Activated CD8-positive, alpha-beta T cell treated with anti-CD3 and anti-CD28 coated beads for 36 hours (primary cell): ENCODE measurements at places on chromosomes 3 and 15. TPM values are rescaled to one million over a fixed set of nuclear protein-coding genes. Genes with fewer than 3 reads are reported as not detected.

Gene TBC1D5
- 47.8 TPM for total RNA-seq

Gene SLC12A1
- not detected for total RNA-seq

Gene ATP8B4
- total RNA-seq = 5.8 TPM

Gene SPINT1
- total RNA-seq = 6.3 TPM

Gene DPPA2
- not detected for total RNA-seq

Gene SNTN
- total RNA-seq = not detected

Gene GPR149
- total RNA-seq = not detected

DNA sequence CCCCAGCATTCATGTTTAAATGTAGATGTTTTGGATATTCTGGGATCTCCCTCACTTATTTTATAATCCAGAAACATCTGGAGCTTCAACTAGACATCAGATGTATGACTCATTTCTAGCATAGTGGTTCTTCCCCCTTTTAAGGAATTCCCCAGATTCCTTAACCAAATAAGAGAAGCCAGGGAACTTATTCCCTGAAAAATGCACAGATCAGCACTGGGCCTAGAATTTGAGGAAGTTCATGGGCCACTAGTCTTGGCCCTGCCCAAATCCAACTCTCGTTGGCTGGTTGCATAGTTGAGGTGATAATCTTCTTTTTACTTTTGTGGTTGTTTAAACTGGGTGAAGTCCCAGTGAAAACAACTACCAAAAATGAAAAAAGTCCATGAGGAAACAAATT is 20.4 kb downstream of the RARRES1 start:
- no peak for DNase-seq
- peaks cover 38% of the 10 kb centered on the region for H3K36me3 ChIP-seq
- H3K27ac ChIP-seq = no peak overlapping the region

GRCh38 chr3:131304890-131305289 is 76.7 kb upstream of the NUDT16 start:
- peaks cover 8% of the 10 kb centered on the region for H3K27me3 ChIP-seq
- H3K36me3 ChIP-seq = no peaks in the 10 kb centered on the region
- H3K4me1 ChIP-seq = no peaks in the 10 kb centered on the region
- H3K4me3 ChIP-seq = no peak overlapping the region
- DNase-seq = no peak

- no peak for DNase-seq
- H3K27me3 ChIP-seq = peaks cover 1% of the 10 kb centered on the region
- H3K27ac ChIP-seq = no peak overlapping the region
- no peak overlapping the region for H3K4me3 ChIP-seq
Observed at GRCh38 chr3:172103724-172104123, 64.3 kb downstream of the FNDC3B start.

DNA sequence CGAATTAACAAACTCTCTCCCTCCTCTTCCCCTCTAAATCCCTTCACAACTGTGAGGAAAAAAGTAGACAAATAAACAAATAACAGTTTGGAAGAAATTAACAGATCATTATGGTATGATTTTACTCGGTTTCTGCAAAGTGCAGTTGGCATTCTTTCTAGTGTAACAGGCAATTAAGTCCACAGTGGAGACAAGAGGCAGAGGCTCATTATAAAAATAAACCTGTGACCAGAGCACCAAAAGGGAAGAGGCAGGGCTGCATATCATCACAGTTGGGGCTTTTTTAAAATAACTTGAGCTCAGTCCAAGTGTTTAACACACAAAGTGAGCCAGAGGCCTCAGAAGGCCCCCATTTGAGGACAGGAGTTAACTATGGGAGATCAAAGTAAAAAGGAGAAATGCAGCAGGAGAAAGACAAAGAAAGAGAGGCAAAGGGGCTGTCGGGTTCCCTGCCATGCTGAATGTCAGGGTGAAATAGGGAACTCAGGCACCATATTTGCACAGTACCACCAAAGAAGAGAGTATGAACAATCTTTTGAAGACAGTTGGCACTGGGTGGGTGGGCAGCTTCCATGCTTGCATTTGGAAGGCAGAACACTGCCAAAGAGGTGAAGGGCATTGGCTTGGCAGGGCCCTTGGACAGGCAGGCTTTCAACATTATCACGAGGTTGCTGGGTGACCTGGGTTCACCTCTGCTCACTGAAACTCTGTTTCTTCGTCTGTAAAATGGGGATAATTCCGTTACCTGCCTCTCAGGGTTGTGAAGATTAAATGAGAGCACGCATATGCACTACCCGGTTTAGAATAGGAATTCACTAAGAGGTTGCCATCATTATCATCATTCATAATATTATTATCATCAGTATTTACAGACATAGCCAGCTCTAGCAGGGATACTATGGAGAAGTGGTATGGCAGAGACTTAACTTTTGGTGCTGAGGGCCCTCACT is 134.5 kb downstream of the MEX3B start:
- H3K4me3 ChIP-seq = no peak overlapping the region
- H3K27me3 ChIP-seq = no peaks in the 10 kb centered on the region
- no peak for DNase-seq
- no peaks in the 10 kb centered on the region for H3K36me3 ChIP-seq
- H3K27ac ChIP-seq = no peak overlapping the region

DNA sequence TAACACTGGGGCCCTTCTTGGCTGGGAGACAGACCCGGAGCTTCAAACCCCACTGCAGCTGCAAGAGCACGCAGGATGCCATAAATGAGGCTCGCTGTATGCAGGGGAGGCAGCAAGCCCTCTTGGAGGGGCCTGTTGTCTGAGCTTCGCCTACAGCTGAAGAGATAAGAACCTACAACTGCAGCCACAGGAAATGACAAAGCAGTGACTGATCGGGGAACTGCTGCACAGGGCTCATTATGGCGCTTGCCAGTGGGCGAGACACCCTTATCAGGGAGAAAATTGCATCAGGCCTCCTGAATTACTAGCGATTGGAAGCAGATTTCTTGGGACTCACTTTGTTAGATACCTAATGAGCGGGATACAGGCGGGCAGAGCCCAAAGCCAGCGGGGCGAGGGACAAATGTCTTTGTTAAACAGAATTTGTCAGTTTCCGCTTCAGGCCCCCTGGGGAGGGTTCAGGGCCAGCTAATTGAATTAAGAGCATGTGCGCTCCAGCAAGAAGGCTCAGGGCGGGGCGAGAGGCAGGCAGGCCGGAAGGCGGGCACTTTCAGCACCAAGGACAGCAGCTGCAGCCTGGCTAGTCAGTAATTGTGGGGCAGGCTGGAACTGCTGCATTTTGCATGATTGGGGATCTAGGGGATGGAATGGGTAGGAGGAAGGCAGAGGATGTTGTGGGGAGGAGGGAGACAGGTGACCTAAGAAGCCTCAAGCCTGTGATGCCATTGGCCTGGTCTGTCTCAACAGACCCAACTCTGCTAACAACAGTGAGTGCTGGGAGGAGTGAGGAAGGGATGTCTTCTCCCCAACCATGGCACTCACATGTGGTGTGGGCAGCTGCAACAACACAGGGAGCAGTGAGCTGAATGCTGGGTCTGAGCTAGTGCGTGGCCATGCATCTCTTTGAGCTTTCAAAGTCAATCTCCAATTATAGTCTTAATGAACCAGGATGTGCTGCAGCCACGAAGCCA is 55.3 kb downstream of the CCDC33 start:
- H3K4me1 ChIP-seq = peaks cover 13% of the 10 kb centered on the region
- peaks cover 21% of the 10 kb centered on the region for H3K27me3 ChIP-seq
- peak overlapping the region; percentile 84 for H3K27ac ChIP-seq
- no peaks in the 10 kb centered on the region for H3K36me3 ChIP-seq
- no peak overlapping the region for H3K4me3 ChIP-seq

- no peaks in the 10 kb centered on the region for H3K4me1 ChIP-seq
- H3K4me3 ChIP-seq = no peak overlapping the region
- H3K36me3 ChIP-seq = no peaks in the 10 kb centered on the region
- H3K27ac ChIP-seq = no peak overlapping the region
- H3K27me3 ChIP-seq = no peaks in the 10 kb centered on the region
- no peak for DNase-seq
Observed at GRCh38 chr3:89580859-89581258, 473.4 kb downstream of the EPHA3 start.

DNA sequence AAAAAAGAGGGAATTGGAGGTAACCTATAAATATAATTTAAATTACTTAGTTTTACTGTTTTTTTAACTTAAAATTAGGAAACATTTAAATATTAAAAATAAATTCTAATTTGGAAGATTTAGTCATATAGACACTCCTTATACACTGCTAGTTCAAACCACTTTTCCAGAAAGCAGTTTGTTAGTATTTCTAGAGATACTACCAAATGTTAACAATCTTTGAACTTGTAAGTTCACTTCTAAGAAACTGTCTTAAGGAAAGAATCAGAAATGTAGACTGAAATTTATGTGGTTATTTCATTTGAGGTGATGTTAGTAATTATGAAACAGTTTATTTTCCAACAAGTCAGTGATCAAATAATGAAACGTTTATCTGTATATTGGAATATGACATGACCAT is 22.7 kb downstream of the CTDSPL2 start:
- no peaks in the 10 kb centered on the region for H3K27me3 ChIP-seq
- no peak overlapping the region for H3K27ac ChIP-seq
- no peak for DNase-seq
- no peak overlapping the region for H3K4me3 ChIP-seq
- peaks cover 52% of the 10 kb centered on the region for H3K4me1 ChIP-seq

DNA sequence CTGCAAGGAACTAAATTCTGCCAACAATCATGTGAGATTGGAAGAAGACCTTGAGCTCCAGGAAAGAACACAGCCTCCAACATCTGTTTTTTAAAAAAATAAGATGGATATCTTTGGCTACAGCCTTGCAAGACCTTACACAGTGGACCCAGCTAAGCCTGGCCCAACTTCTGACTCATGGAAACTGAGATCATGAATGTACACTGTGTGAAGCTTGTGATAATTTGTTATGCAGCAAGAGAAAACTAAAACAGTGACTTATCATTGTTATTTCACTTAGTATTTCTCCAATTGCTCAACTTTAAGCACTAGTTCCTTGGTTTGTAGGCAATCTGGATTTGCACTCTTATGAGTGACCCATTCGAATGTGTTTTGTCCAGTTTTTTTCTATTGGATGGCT is 29.3 kb downstream of the SHQ1 start:
- H3K4me1 ChIP-seq = peaks cover 23% of the 10 kb centered on the region
- peak; percentile 29 for DNase-seq
- H3K36me3 ChIP-seq = peaks cover 24% of the 10 kb centered on the region
- H3K27me3 ChIP-seq = no peaks in the 10 kb centered on the region

DNA sequence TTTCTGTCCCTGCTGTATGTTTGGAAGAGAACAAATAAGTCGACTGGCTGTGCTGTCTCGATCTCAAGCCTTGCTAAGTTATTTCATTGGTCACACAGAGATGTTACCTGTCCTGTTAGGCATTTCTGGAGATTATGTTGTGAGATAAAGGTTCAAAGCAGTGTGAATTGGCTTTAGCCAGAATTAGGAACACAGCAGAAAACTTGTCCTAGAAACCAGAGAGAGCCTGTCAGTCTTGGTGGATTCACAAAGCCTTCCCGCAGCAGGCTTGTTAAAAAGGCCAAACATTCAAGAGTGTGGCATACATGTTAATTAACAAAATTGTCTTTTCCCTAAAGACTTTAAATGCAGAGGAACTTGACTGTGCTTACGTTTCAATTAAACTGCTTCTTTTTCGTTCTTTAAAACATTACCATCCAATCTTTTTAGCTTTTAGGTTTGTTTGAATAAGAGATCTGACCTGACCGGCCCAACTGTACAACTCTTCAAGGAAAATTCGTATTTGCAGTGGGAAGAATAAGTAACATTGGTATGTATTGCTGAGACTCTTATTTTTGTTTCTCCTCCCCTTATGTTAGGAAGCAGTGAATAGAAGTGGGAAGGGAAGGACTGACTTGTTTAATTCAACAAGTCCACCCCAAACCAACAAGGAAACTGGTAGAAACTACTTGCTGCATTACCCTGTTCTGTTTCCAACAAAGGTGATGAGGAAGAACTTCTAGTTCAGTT is 25.2 kb downstream of the ABHD2 start:
- H3K4me3 ChIP-seq = no peak overlapping the region
- H3K27ac ChIP-seq = no peak overlapping the region
- peaks cover 17% of the 10 kb centered on the region for H3K4me1 ChIP-seq

DNA sequence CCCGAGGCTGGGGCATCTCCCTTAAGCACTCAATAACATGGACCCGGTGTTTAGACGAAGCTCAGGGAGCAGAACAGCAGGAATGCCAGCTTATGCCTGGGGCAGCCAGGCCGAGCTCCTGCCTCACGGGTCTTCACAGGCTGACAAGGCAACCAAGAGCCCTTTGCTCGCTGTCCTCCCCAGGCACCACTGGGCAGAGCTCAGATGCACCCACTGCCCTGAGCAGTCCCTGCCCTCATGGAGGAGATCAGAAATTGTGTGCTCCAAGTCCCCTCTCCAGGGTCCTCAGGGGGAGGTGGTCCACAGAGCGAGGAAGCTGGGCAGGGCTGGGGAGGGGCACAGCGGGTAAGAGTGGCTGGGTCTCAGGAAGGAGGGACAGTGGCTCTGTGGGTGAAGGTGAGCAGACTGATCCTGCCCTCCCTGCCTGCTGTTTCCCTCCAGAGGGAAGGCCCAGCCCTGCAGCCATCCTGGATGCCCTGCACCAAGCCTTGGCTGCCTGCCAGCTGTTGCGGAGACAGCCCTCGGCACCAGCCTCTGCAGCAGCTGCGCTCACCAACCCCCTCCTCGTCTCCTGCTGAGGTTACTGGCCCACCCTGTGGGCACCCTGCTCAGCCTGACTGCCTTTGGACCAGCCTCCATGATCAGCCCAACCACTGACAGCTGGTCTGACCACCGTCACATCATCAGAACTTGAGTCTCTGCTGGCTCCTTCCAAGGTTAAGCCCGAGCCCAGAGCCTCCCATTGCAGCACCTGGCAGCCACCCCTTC is 21.1 kb upstream of the GP9 start:
- peaks cover 15% of the 10 kb centered on the region for H3K4me1 ChIP-seq
- H3K27ac ChIP-seq = no peak overlapping the region
- H3K27me3 ChIP-seq = peaks cover 10% of the 10 kb centered on the region
- no peaks in the 10 kb centered on the region for H3K36me3 ChIP-seq
- no peak overlapping the region for H3K4me3 ChIP-seq
- no peak for DNase-seq

GRCh38 chr15:26421065-26421464 is 351.8 kb downstream of the GABRB3 start:
- no peaks in the 10 kb centered on the region for H3K4me1 ChIP-seq
- no peak overlapping the region for H3K4me3 ChIP-seq
- no peaks in the 10 kb centered on the region for H3K27me3 ChIP-seq
- H3K36me3 ChIP-seq = no peaks in the 10 kb centered on the region
- H3K27ac ChIP-seq = no peak overlapping the region

GRCh38 chr3:45021524-45022297 is 4.4 kb upstream of the CLEC3B start:
- H3K4me3 ChIP-seq = no peak overlapping the region
- peaks cover 3% of the 10 kb centered on the region for H3K36me3 ChIP-seq
- H3K27ac ChIP-seq = no peak overlapping the region
- DNase-seq = no peak
- H3K4me1 ChIP-seq = peaks cover 13% of the 10 kb centered on the region
- H3K27me3 ChIP-seq = no peaks in the 10 kb centered on the region

- H3K4me1 ChIP-seq = peaks cover 11% of the 10 kb centered on the region
- no peak for DNase-seq
- H3K27ac ChIP-seq = no peak overlapping the region
- H3K36me3 ChIP-seq = peaks cover 3% of the 10 kb centered on the region
- no peak overlapping the region for H3K4me3 ChIP-seq
Observed at GRCh38 chr3:50924638-50925037, 249.9 kb downstream of the DOCK3 start.

GRCh38 chr3:89565098-89565497 is 457.7 kb downstream of the EPHA3 start:
- H3K27ac ChIP-seq = no peak overlapping the region
- no peak overlapping the region for H3K4me3 ChIP-seq
- H3K4me1 ChIP-seq = no peaks in the 10 kb centered on the region
- no peaks in the 10 kb centered on the region for H3K36me3 ChIP-seq
- DNase-seq = no peak
- no peaks in the 10 kb centered on the region for H3K27me3 ChIP-seq
